Hepatocyte (in vitro differentiated cells): ENCODE measurements at places on chromosomes 3 and 15. TPM values are rescaled to one million over a fixed set of nuclear protein-coding genes. Genes with fewer than 3 reads are reported as not detected.

DNA sequence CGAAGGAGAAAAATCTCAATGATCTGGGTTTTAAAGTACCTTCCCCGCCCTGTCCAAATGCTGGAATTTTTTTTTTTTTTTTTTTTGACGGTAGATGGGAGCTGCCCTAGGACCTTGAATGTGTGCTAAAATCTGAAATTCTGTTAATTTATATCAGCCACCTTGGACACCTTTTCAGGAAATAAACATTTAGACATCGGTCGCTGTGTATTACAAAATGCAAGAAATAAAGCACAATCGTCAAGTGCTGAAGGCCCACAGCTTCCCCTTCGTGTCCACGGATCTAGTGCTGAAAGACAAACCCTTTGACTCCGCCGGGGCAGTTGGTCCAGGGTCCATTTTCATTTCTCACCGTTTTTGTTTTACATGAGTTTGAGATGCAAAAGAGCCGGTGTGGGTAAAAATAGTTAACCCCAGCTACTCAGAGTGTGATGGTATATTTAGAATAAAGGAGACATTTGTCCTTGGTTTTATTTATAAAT, 90.2 kb upstream of the CHD2 start:
- DNase-seq, result peak; percentile 69

GRCh38 chr3:169861871-169862270, 7.9 kb downstream of the LRRC31 start:
- no peak for DNase-seq

RBMS3 gene
- 32.6 and 34.9 TPM in 2 replicates for polyA plus RNA-seq

C2CD4A gene
- polyA plus RNA-seq, result 0.57 and 0.60 TPM in 2 replicates

CHRM5 gene
- polyA plus RNA-seq, result 0.05 TPM in 1 of 2 replicates, not detected in the other
